ENCODE measurements at places on chromosomes 2 and 18.

- no peak for DNase-seq
Measured at GRCh38 chr18:48862132-48862531, 88.6 kb downstream of the SMAD7 start.

- DNase-seq, result no peak
Measured at GRCh38 chr2:201656740-201657139, 13.4 kb upstream of the TMEM237 start.

DNA sequence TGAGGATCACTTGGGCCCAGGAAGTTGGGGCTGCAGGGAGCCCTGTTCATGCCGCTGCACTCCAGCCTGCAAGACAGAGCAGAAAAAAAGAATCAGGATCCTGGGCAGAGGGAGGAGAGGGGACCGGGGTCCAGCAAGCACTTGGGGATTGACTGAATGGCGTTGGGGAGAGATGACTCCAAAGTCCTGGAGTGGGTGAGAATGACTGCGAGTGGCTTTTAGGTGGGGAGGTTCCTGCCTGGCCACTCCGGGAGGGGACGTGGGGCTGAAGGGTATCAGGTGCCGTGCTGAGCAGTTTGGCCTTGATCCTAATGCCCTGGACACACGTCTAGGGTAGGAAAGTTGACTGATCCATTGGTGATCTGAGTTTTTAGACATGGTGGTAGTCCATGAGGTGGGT is 3.5 kb upstream of the NFATC1 start:
- no peak for DNase-seq

- no peak for DNase-seq
Measured at GRCh38 chr2:133812826-133813617, 244.8 kb upstream of the NCKAP5 start.

- no peak for DNase-seq
Measured at GRCh38 chr2:120496235-120496634, 150.3 kb downstream of the INHBB start.

DNA sequence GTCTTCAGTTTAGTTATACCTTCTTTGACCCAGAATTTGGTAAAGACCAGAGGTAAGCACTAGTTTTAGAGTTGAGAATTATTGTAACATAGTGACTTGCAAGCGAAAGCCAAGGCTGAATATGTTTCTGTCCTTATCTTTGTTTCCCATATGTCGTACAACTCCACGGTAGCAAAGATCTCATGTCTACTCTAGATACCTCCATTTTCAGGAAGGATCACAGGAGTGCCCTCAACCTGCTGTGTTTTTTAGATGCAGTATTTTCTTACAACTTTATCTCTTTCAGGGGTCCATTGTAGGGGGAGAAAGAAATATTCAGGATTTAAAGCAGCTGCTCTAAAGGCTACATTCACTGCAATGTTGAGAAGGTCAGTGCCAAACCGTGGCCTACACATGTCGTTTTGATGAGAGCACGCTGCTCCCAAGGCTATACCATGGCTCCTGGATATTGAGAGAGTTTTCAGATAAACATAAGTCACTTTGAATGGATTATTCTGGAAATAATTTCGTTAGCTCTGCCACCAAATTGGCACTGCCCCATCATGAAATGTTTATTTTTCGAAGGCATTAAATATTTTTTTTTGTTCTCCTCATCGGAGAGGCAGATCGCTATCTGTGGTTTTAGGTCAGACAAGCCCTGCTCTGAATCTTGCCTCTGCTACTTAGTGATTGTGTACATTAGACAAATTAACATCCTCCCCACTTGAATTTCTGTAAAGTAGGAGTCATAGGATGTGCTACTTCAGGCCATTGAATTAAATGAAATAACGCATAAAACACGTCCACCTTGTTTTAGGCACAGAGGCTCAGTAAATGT is 2.1 kb downstream of the RHBDD1 start:
- DNase-seq, result no peak

GRCh38 chr2:164898475-164898874 is 56.9 kb downstream of the SLC38A11 start:
- no peak for DNase-seq

GRCh38 chr2:177352441-177353186 is 40.0 kb upstream of the AGPS start:
- DNase-seq, result no peak

GRCh38 chr2:96970248-96970875 is 16.0 kb downstream of the FAM178B start:
- DNase-seq, result no peak

GRCh38 chr18:34915046-34915445 is 126.2 kb upstream of the MAPRE2 start:
- no peak for DNase-seq

DNA sequence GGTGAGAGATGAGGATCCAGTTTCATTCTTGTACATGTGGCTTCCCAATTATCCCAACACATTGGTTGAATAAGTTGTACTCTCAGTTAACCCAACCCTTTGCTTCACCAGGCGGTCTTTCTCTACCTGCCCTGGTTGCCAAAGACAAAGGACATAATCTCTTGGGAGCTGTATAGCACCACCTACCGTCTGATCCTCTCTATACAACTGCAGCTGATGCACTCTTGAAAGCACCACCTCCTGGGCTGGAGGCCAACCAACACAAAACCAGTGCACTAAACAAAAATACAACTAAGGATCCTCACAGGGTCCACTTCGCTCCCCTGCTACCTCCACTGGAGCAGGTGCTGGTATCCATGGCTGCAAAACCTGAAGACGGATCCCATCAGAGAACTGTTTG is 473.6 kb upstream of the NRXN1 start:
- no peak for DNase-seq

DNA sequence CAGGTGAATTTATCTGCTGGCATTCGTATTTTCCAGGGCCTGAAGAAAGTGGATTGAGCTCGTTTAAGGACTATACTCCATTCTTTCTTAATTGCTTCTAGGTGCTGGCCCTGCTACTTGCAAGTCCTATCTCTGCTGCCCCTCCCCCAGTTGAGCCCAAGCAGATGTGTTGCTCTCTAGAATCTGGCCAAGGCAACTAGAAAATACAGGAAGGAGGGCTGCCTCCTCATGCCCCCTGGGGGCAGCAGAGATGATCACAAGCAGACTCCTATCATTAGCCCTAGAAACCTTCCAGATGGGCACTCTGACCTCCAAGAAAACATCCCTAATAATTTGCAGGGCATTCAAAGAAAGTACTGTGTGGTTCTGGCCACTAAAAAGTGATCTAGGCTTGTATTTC is 72.5 kb upstream of the CYP26B1 start:
- DNase-seq, result no peak

DNA sequence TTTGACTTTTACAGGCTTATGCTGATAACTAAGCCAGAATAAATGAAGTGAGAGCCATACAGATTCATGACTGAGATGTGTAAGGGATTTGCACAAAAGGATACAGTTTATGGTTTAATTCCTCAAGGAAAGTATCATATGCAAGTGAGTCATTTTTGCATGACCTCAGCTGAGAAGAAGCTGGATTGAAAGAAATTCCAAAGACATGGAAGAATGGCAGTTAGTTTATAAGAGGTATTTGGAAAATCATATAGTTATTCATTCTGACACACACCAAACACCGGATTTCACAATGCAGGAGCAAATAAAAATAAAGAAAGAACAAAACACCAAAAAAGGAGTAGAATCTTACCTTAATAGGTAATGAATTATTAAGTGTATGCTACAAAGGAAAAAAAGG is 83.2 kb upstream of the RND3 start:
- no peak for DNase-seq

DNA sequence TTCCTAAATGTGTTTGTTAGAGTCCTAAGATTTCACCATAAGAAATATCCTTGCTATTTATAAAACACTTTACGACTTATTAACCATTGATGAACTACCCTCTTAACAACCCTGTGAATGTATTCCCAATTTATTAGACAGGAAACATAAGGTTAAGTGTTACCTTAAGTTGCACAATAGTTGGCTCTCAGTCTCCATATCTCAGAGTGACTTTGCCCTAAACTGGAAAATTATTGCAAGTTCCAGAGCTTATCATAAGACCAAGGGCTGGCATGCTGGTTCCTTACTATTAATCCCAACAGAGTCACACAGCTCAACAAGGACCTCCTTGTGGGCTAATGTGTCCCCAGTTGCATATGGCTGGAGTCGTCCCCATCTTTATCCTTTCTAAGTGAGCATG is 165.8 kb downstream of the INSIG2 start:
- DNase-seq, result no peak

- no peak for DNase-seq
Measured at GRCh38 chr2:110205660-110206455, 1.0 kb upstream of the NPHP1 start.

GRCh38 chr2:234587341-234588053 is 90.6 kb upstream of the ARL4C start:
- no peak for DNase-seq

DNA sequence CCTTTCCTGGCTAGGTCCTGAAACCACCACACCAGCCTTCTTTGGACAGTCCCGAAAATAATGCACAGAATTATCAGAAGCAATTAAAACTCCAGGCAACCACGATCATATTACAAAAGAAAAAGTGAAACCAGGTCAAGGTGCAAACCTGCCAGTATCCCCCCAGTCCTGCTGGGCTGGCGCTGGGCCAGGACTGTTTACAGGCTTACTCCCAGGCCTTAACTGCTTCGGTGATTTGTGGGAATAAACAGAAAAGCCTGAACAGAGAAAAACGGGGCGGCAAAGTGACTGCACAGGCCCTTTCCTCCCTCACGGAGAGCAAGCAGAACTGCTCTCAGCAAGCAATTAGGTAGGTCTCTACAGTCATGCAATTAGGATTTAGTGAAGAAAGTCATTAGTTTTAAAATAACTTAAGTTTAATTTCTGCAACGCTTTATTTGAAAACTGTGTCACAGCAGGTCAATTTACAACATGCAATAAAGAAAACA is 1.3 kb downstream of the HDAC4 start:
- DNase-seq, result peak; percentile 59

DNA sequence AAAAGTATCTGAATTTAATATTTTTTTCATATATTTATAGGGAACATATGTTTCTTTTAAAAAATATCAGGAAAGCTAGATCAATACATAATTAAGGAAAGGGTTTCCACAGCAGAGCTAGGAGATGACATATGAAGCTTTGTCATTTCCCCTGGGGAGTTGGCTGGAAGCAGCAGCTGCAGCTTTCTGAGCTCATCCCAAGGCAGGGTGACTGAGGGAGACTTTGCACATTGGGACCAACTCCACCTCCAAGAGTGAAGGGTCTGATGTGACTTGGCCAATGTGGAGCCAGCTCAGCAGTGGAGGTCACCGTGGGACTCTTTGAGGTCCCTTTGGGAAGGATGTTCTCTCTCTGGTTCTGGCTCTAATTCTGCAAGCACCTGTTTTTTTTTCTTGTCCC is 315.1 kb downstream of the RDH14 start:
- no peak for DNase-seq

- no peak for DNase-seq
Measured at GRCh38 chr2:74894272-74894981, 60.5 kb downstream of the HK2 start.

GRCh38 chr2:28326881-28327505 is 65.7 kb upstream of the FOSL2 start:
- DNase-seq, result no peak

DNA sequence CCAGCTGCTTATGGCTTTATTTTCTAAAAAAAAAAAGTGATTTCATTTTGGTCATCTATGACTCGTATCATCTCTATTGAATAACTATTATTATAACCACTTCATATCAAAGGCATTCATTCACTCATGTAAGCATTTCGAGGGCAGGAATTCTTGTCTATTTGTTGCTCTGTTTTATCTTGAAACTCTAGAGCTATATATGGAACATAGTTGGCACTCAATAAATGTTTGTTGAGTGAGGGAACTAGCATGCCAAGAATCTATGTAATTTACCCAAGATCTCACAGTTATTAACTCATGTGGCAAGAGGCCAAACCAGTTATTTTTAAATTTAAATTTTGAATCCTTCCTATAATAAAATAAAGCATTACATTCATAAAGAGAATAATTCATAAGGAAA is 470.1 kb downstream of the TMX3 start:
- DNase-seq, result no peak

DNA sequence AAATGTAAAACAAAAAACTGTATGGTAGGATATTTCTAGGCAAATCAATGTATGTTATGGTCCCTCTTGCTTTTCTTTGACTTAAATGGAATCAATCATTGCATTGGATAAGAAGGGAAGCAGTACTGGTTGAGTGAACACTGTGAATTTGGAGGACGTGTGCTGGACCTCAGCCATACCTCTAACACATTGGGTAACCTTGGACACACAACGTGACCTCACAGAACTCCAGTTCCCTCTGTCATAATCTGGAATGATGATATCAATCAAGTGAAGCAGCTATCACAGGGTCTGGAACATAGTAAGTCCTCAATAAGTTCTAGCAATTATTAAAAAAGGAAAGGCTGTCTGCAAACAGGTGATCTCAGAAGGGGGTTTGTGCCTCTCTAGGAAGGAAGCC is 474.9 kb upstream of the TCF4 start:
- no peak for DNase-seq

GRCh38 chr2:195411219-195411687 is 245.8 kb upstream of the SLC39A10 start:
- DNase-seq, result no peak

DNA sequence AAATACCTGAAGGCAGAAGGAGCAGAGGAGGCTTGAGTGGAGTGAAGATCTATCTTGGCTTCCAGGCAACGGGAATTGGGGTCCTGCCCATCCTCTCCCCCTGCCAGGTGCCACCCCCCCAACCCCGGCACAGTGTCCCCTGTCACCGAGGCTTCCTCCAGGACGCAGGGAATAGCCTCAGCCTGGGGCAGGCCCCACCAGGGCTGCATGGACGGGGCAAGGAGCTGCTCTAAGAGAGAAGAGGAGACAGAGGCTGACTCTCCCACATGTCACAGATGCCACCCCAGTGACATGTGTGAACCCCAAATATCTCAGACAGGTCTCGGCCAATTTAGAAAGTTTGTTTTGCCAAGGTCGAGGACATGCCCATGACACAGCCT is 42.1 kb downstream of the PXDN start:
- no peak for DNase-seq

Data from NCI-H2227 treated with DMSO at 0.1 percent for 48 hours (cell line).